ENCODE measurements at places on chromosomes 4 and X. TPM values are rescaled to one million over a fixed set of nuclear protein-coding genes. Genes with fewer than 3 reads are reported as not detected.

PPP4R3C gene
- total RNA-seq: not detected

EGF gene
- 0.19 TPM for total RNA-seq

RENBP gene
- 3.1 TPM for total RNA-seq

GAGE12E gene
- total RNA-seq: not detected

MAGEA9B gene
- not detected for total RNA-seq

TMEM271 gene
- not detected for total RNA-seq

PASD1 gene
- not detected for total RNA-seq

SGCB gene
- 6.0 TPM for total RNA-seq

ZNF157 gene
- total RNA-seq: not detected

NR3C2 gene
- total RNA-seq: 1.2 TPM

ZNF718 gene
- total RNA-seq: 4.2 TPM

TRMT10A gene
- 4.8 TPM for total RNA-seq

SORCS2 gene
- total RNA-seq: 1.1 TPM

ASB12 gene
- total RNA-seq: not detected

CLDN24 gene
- not detected for total RNA-seq

SLITRK2 gene
- total RNA-seq: not detected

KCND1 gene
- total RNA-seq: not detected

CTAG2 gene
- total RNA-seq: not detected

CT83 gene
- not detected for total RNA-seq

GSPT2 gene
- total RNA-seq: 1.9 TPM

CYTL1 gene
- total RNA-seq: not detected

FAM90A26 gene
- not detected for total RNA-seq

ZNF674 gene
- total RNA-seq: 1.5 TPM

ADH7 gene
- 330 TPM for total RNA-seq

TBC1D8B gene
- 3.4 TPM for total RNA-seq

ARSH gene
- not detected for total RNA-seq

TMSB15B gene
- 0.15 TPM for total RNA-seq

MAGIX gene
- total RNA-seq: 7.2 TPM

CT45A10 gene
- not detected for total RNA-seq

NIPAL1 gene
- total RNA-seq: 30.2 TPM

ARHGAP36 gene
- total RNA-seq: not detected

PNMA3 gene
- 0.48 TPM for total RNA-seq

CD38 gene
- total RNA-seq: 1.1 TPM

FHIP1A gene
- 23.4 TPM for total RNA-seq

TLR1 gene
- 11.1 TPM for total RNA-seq
